Bronchial epithelial cell (primary cell): ENCODE measurements at places on chromosomes 12 and 14. TPM values are rescaled to one million over a fixed set of nuclear protein-coding genes. Genes with fewer than 3 reads are reported as not detected.

CRY1 gene
- 10.8 and 18.1 TPM in 2 replicates for total RNA-seq

CCDC184 gene
- not detected in 2 replicates for total RNA-seq

ZNF891 gene
- 0.53 and 0.77 TPM in 2 replicates for total RNA-seq

NUBPL gene
- total RNA-seq: 9.5 and 12.4 TPM in 2 replicates

PLD4 gene
- total RNA-seq: not detected in 2 replicates

BDKRB2 gene
- 3.2 and 6.5 TPM in 2 replicates for total RNA-seq

KRT6C gene
- total RNA-seq: 16.8 and 138 TPM in 2 replicates

RPL10L gene
- total RNA-seq: not detected in 2 replicates

CLEC4E gene
- total RNA-seq: not detected in 2 replicates

PARPBP gene
- total RNA-seq: 0.90 and 1.8 TPM in 2 replicates

BEGAIN gene
- 0.51 and 1.1 TPM in 2 replicates for total RNA-seq

GPRC5D gene
- 0.77 TPM in 1 of 2 replicates, not detected in the other for total RNA-seq

PHETA1 gene
- 4.5 and 4.6 TPM in 2 replicates for total RNA-seq

KRT72 gene
- total RNA-seq: not detected in 2 replicates

TULP3 gene
- 9.5 and 22.7 TPM in 2 replicates for total RNA-seq

SPIC gene
- total RNA-seq: not detected in 2 replicates

RAB5B gene
- total RNA-seq: 30.8 and 48.8 TPM in 2 replicates

PIP4P1 gene
- 19.3 and 24.7 TPM in 2 replicates for total RNA-seq

KRT5 gene
- total RNA-seq: 6,770 and 10,597 TPM in 2 replicates

MGAT4C gene
- total RNA-seq: under 0.01 and 0.26 TPM in 2 replicates

DEPDC4 gene
- total RNA-seq: 1.8 and 2.1 TPM in 2 replicates

GLIPR1 gene
- 5.8 and 15.0 TPM in 2 replicates for total RNA-seq

ARMH4 gene
- total RNA-seq: under 0.01 and 0.51 TPM in 2 replicates

TCL1B gene
- not detected in 2 replicates for total RNA-seq

KCNH5 gene
- under 0.01 TPM in 2 replicates for total RNA-seq

TCTN2 gene
- 3.9 and 5.4 TPM in 2 replicates for total RNA-seq

KRT74 gene
- total RNA-seq: 0.13 TPM in 1 of 2 replicates, not detected in the other

STYK1 gene
- total RNA-seq: 0.53 and 6.8 TPM in 2 replicates

TOMM20L gene
- not detected in 2 replicates for total RNA-seq

GPR162 gene
- not detected in 2 replicates for total RNA-seq

RNASE8 gene
- not detected in 2 replicates for total RNA-seq

PTPN6 gene
- 10.9 and 12.4 TPM in 2 replicates for total RNA-seq

RFLNA gene
- total RNA-seq: not detected in 2 replicates

SPX gene
- total RNA-seq: 3.4 and 6.3 TPM in 2 replicates

SERPINA6 gene
- not detected in 2 replicates for total RNA-seq

GTF2A1 gene
- 19.7 and 25.0 TPM in 2 replicates for total RNA-seq

TAS2R9 gene
- not detected in 2 replicates for total RNA-seq

FLVCR2 gene
- 0.79 and 2.8 TPM in 2 replicates for total RNA-seq

ARHGEF40 gene
- total RNA-seq: 3.3 and 6.8 TPM in 2 replicates

CLEC9A gene
- not detected in 2 replicates for total RNA-seq

UBE2N gene
- 22.9 and 73.1 TPM in 2 replicates for total RNA-seq

SLC5A8 gene
- total RNA-seq: under 0.01 TPM in 1 of 2 replicates, not detected in the other

SMARCC2 gene
- total RNA-seq: 14.0 and 20.4 TPM in 2 replicates

DRAM1 gene
- total RNA-seq: 5.8 and 7.8 TPM in 2 replicates
